ENCODE measurements at places on chromosomes 13 and 19.
A peak's percentile ranks its signal among the peaks of the same experiment; 100 is the strongest.

DNA sequence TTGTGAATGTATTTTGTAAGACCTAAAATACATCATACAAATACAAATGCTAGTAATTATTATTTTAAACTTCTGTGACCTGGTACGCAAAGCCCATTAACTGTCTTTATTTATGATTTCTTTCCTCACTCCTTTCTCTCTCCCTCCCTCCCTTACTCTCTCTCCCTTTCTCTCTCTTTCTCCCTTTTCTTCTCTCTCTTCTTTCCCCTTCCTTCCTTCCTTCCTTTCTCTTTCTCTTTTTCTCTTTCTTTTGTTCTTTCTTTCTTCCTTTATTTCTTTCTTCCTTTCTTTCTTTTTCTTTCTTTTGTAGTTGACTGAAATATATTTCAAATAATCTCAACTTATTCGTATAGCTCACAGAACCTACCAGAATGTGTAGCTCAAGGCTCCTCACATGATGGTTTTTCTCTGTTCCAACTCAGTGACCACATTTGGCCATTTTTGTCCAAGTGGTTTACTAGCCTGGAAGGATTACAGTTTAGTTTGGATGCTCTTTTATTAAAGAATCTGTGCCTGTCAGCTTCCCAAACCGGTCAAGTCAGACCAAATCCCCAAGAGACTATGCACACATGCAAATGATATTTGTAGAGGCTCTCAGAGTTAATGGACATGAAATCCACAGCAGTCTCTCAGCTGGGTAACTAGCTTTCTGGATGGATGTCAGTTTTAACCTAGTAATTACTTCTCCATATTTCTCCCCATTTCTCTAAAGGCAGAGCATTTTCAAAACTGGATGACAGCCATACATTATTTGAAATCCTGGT lies 71.7 kb downstream of the POSTN start:
- DNase-seq = no peak

- no peak for DNase-seq
Observed at GRCh38 chr13:43924549-43925245, 45.0 kb downstream of the LACC1 start.

- DNase-seq = no peak
Observed at GRCh38 chr13:90979059-90979458, 368.4 kb upstream of the MIR17HG start.

DNA sequence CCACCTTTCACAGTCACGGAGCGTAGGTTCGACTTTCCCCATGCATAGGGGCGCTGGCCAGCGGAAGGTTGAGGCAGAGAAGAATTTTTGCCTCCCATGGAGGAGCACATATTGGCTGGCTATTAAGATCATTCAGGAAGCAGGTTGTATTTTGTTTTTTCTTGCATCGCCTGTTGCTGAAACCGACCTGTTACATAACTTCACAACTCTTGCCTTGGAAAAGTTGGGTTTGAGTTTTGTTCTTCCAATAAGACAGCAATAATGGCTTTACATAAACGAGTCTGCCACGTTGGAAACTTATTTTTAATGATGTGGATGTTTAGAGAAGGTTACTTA lies 1.4 kb downstream of the UPF1 start:
- no peak for DNase-seq

DNA sequence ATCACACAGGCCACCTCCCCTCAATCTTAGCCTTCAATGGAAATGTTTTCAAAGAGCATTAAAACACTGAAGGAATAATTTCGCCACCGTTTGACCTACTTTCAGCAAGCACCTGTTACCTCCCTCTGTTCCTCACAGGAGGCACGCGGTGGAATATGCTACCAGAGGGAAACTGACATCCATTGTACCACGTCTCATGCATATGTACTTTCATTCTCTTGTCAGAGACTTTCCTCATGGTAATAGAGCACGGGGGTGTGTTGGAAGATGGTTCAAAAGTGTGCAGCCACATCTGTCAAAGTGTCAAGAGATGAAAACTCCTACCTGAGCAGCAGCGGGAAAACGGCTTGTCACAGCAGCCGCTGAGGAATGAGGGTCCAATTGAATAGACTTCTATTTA lies 143.4 kb downstream of the NALCN start:
- no peak for DNase-seq

GRCh38 chr13:36770741-36771140 lies 48.3 kb upstream of the RFXAP start:
- DNase-seq = no peak

DNA sequence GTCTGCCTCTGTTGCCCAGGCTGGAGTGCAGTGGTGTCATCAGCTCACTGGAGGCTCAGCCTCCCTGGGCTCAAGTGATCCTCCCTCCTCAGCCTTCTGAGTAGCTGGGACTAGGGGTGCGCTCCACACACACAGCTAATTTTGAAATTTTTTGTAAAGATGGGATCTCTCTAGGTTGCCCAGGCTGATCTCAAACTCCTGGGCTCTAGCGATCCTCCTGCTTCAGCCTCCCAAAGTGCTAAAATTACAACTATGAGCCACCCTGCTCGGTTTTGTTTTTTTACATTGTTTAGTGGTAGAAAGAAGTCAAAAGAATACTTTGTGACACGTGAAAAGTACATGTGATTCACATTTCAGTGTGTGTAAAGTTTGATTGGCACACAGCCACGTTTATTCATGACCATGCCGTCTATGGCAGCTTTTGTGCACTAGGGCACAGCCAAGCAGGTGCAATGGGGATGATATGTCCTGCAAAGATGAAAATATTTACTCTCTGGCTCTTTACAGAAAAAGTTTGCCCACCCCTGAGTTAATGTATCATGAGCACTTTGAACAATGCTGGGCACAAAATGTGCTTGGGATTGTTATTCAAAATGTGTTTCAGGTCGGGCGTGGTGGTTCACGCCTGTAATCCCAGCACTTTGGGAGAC lies 16.2 kb upstream of the NFIC start:
- no peak for DNase-seq

GRCh38 chr13:47798194-47798593 lies 202.9 kb downstream of the SUCLA2 start:
- DNase-seq = no peak

DNA sequence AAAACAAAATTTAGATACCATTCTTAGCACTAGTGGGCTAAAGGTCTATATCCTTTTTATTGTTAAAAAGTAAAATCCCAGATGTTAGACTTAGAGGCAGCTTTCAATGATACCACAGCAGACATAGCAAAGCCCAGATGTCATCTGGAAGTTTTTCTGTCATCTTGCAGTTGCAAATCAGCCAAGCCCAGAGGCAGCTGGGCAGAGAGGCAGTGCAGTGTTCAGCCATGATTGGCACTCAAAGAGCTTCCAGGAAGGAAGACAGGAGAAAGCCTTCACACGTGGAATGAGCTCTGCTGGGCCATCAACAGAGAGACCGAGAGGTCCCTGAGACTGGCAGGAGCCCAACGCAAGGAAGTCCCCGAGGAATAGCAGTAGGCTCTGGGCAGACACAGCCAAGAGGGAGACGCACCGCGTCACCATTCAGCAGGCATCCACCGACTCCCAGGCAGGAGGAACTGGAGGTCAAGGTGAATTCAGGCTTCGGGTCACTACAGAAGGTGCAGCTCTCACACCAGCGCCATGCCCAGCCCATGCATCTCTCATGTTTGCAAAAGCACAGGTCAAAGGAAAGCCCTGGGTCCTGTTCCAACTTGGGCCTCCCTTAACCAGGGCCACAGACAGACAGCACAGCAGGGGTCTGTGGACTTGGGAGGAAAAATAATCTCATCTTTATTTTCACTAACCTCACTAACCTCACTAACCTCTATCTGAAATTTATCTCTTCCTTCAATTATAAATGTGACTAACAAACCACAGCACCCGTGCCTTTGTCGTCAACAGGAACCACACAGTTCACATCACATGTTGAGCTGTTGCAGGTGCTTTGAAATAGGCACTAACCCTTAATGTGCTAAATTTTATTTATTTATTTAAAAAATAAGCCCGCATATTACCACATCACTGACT lies 54.9 kb downstream of the TUBGCP3 start:
- no peak for DNase-seq

DNA sequence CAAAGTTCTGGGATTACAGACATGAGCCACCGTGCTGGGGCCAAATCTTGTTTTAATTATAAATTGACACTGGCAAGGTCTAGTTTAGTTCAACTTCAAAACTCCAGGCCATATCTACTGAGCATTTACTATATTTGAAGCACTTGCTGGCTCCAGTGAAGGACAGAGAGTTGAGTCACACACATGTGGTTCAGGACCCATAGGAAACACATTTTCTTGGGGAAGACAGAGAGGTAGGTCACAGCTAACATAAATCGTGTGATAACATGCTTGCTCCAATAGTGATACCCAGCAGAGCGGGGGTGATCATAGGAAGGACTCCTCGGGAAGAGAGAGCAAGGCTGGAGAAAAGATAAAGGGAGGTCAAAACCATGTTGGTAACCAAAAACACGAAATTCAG lies 170.6 kb upstream of the TSC22D1 start:
- DNase-seq = no peak

GRCh38 chr13:25966086-25966485 lies 85.7 kb downstream of the SHISA2 start:
- DNase-seq = no peak

DNA sequence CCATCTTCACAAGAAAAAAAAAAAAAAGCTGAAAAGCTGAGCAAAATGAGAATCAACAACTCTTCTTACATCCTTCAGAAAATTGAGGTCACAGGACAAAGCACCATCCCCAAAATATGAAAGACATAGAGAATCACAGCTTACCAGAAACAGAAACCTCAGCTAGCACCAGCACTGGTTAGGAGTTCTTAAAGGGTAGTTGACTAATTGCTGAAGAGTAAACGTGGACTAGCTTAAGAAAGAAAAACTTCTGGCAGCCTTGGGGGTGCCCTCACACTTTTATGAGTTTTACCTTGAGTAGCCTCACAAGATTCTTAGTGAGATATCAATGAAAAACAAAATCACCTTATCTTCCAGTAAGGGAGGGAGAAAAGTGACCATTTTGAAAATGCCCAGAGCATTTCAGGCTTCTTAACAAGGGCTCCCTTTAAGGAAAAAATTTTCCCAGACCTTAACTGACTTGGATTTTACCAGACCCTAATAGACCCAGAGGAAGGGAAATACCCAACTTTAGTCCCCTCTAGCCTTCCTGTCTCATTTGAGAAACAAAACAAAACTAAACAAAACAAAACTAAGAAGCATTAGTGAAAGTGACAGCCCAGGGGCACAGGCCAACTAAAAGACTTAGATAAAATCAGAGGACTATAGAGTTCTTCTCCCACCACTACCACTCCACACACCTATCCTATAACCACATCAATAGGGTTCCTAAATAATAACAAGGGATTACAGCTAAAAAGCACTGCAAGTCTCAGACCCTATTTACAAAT lies 888.6 kb downstream of the DIAPH3 start:
- DNase-seq = no peak

GRCh38 chr19:54162241-54162805 lies 2.8 kb upstream of the LENG1 start:
- peak; percentile 73 for DNase-seq

- DNase-seq = no peak
Observed at GRCh38 chr13:104571161-104571892, 1505.1 kb upstream of the SLC10A2 start.

DNA sequence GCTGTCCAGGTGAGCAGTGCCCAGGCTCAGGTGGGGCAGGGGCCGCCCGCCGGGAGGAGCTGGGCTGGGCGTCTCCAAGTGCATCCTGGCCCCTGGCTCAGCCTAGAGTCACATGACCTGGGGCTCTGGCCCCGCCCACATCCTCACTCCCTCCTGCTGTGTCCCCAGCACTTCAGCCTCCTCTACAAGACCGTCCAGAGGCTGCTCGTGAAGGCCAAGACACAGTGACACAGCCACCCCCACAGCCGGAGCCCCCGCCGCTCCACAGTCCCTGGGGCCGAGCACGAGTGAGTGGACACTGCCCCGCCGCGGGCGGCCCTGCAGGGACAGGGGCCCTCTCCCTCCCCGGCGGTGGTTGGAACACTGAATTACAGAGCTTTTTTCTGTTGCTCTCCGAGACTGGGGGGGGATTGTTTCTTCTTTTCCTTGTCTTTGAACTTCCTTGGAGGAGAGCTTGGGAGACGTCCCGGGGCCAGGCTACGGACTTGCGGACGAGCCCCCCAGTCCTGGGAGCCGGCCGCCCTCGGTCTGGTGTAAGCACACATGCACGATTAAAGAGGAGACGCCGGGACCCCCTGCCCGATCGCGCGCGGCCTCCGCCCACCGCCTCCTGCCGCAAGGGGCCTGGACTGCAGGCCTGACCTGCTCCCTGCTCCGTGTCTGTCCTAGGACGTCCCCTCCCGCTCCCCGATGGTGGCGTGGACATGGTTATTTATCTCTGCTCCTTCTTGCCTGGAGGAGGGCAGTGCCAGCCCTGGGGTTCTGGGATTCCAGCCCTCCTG lies 16.8 kb upstream of the CELF5 start:
- no peak for DNase-seq

GRCh38 chr13:45809801-45810394 lies 41.7 kb downstream of the SIAH3 start:
- no peak for DNase-seq

GRCh38 chr13:29706923-29707322 lies 111.4 kb upstream of the SLC7A1 start:
- DNase-seq = no peak

DNA sequence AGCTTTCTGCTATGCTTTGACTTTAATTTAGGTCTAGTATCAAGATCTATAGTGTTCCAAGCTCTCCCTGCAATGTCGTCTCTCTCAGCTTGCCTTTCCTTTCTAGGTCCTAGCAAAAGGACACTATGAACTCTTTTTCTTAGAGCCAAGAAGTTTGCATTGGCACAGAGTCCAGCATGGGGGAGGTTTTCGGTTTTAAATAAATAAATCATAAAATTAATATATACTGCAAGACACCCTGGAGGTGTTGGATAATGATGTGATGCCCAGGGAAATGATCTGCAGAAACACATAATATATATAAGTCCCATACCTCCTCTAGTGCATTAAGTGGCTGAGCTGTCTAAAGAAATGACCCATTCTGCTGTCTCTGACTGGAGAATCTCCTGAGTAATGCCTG lies 316.4 kb upstream of the MAB21L1 start:
- DNase-seq = no peak

GRCh38 chr19:33492951-33493350 lies 28.6 kb downstream of the PEPD start:
- DNase-seq = no peak

DNA sequence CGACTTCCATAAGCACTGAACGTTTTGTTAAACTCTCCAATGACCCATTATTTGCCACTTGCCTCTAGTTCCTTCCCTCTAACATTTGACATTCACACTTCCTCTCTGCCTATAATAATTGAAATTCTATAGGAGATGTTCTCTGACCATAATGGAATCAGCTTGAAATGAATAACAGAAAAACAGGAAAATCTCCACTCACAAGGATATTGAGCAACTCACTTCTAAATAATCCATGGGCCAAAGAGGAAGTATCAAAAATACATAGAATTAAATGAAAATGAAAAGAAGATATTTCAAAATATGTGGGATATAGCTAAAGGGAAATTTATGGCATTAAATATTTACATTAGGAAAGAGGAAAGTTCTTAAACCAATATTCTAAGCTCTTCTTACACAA lies 3.4 kb upstream of the FCGBP start:
- DNase-seq = no peak

GRCh38 chr19:2046046-2046907 lies 4.8 kb downstream of the MKNK2 start:
- no peak for DNase-seq

GRCh38 chr13:54232700-54233099 lies 1204.1 kb downstream of the OLFM4 start:
- no peak for DNase-seq
